ENCODE measurements at places on chromosomes 2 and 18.

DNA sequence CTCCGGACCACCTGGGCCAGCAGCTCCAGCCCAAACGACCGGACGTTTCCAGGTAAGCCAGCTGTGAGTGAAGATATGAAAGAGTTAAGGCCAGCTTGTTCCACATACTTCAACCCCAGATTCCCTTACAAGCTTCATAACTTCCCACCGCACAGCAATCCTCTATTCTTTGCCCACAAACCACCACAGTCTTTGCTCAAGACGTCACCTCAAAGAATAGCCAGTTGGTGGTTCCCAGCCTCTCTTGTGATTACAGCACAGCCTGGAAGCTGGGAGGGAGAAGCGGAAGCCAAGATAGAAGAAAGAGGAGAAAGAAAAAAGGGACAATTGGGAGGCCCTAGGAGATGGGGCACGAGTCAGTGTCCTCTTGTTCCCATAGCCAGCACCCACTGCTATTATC, 70.6 kb downstream of the NRP2 start:
- DNase-seq = no peak

DNA sequence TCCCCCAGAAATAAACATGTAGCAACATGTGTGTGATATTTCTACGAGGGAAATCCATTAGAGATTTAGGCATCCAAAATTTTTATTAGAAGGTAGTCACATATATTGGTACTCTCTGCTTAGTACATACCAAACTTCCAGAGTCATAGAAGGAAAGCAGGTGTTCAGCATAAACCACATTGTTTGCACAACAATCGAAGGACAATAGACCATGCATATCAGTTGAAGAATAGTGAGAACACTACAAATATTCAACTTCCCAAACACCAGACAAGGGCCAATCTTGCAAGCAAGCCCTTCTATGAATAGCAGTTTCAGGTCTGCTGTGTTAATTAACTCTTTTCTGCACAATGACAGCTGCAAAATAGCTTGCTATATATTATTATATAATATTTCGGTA, 702.2 kb downstream of the ERBB4 start:
- DNase-seq = no peak

DNA sequence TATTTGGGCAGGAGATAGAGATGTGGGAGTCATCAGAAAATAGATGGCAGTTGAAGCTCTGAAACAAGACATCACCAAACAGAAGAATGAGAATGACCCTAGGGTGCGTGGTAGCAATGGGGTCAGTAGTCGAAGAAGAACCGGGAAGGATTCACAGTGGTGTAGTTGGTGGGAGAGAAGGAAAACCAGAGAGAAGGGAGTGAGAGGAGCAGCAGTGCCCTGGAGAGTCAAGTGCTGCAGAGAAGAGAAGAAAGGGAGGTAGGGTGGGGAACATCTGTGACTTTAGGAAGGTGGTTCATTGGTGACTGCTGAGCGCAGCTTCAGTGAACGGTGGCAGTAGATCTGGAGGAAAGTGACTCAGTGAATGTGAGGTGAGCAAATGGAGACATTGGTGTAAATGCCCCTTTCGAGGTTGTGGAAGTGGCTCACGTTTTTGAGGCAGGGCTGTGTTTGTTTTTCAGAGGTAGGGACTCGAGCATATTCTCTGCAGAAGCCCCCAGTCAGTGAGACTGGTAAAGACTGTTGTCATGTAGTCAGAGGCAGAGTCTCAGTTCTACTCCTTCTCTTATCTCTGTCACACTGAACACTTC, 36.4 kb downstream of the CDC42EP3 start:
- no peak for DNase-seq

DNA sequence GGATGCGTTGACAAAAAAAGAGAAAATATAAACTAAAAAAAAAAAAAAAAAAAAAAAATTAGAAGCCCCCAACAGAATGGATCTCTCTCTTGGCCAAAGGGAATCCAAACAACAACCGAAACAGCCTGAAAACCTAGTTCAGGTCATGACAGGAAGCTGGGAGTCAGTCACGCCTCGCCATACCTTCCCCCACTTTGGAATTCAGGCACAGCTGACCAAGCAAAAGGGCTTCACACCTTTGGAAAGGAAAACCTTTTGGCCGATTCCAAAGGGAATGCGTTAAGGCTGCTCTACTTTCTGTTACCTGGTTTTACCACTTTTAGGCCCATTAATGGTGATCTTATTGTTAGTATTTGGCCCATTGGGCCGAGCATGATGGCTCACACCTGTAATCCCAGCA, 17.9 kb upstream of the RMC1 start:
- DNase-seq = no peak

DNA sequence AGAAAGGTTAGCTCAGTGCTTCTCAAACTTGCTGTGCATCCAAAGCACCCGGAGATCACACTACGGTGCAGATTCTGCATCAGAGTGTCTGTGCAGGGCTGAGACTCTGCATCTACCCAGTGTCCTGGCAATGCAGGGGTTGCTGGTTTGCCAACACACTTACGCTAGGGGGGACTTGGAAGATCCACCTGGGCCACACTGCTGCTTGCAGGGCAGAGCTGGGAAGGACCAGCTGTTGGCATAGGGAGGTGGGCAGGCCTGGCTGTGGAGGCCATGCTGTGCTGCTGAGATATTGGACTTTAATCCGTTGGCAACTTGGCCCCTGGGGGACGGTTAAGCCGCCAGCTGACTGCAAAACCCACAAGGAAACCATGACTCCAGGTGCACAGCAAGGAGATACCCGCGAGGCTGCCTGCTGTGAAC, 397.6 kb upstream of the HS6ST1 start:
- DNase-seq = no peak

DNA sequence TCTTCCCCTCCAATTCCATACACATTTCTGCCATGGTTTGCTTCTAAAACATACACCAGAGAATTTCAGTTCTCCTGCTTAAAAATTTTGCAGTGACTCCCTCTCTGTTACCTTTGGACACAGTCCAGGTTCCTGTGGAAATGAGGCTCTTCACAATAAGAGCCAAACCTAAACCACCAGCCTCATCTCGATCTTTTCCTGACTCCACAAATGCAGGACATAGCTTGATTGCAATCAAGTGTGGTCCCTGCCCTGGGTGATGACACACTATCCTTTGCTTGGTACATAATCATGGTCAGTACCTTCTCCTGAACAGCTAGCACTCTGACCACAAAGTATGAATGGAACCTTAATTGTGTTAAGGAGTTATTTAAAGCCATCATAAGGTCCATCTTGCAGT, 134.9 kb upstream of the CHAC2 start:
- DNase-seq = no peak
